Foreskin keratinocyte (primary cell): ENCODE measurements at places on chromosomes 11 and 22. TPM values are rescaled to one million over a fixed set of nuclear protein-coding genes. Genes with fewer than 3 reads are reported as not detected.

DNA sequence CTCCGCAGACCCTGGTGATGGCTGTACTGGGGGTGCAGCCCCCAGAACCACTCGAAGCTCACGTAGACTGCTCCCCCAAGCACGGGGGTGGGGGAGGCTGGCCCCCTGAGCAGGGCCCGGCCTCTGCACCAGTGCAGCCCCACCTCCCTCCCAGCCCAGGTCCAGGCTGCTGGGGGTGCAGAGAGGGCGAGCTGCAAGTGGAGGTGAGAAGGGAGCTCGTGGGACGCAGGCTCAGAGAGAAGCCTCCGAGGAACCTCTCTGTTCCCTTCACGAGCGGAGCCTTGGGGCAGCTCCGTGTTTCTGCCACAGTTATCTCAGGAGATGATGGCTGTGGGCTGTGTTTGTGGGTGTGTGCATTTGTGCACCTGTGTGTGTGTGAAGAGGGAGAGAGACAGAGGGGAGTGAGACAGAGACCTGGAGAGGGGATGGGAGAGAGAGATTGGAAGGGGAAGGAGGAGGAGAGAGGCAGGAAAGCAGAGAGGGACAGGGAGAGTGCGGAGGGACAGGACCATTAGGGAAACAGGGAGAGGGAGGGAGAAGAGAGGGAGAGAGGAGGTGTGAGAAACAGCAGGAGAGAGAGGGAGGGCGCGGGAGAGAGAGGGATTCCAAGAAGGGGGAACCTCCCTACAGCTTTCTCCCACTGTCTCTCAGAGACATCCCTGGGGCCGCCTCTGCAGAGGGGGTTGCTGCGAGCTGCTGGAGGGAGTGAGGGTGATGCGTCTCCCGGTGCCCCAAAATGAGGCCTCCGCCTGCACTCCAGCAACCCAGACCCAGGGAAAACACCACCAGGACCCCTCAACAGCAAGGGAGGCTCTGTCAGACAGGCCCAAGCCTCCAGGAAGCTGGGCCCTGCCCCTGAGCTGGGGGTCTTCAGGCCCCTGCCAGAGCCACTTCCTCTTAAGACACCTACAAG is 1488.6 kb downstream of the BRD1 start:
- DNase-seq, result no peak

DNA sequence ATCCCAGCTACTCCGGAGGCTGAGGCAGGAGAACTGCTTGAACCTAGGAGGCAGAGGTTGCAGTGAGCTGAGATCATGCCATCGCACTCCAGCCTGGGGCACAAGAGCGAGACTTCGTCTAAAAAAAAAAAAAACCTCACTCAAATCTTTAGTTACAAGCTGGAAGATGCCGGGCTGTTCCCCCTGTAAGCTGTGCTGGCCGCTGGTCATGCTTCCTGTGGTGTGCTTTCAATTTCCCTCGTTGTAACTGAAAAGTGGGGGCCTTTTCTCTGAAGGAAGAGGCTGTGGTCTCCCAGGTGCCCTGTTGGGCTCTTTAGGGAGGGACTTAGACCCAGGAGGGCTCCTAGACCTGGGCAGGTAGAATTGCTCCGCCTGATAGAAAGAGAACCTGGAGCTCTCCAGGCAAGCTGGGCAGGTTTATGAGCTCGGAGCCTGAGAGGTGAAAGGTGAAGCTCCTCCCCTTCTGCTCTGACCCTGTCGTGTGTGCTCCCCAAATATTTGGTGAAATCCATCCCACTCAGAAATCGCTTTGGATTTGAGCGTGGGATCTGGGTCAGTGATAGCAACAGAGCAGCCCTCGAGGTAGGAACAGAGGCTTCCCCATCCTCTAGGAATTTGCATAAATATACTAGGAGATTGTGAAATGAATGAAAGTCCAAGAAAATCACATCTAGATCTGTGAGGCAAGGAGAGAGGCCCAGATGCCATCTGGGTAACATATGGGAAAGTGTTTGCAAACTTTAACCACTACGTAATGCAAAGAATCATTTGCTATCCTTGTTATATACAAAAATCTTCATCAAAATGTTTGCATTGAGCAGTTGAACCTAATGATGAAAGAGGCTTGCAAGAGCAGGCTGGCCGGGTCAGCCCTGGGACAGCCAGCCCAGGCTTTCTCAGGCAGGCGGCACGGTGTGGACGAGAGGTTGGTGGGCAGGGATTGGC is 154.3 kb downstream of the FBXO7 start:
- DNase-seq, result no peak

GRCh38 chr22:46876357-46876934 is 114.0 kb downstream of the TBC1D22A start:
- no peak for DNase-seq

DNA sequence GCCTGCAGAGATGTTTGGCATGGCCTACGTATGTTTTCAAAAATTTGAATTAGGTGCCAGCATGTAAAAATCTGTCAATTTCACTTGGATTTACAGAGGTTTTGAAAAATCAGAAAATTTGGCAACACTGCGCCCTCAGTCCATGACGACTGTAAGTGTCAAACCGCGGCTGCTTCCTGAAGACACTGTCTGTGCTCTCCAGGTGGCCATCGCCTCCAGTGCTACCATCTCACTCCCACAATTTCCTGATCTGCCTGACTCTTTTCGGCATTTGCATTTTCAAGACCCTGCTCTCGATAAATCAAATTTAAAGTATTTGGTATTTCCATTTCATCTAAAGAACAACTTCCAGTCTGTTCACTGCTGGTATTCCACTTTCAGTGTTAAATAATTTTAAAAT is 34.6 kb downstream of the VSIG10L2 start:
- no peak for DNase-seq

GRCh38 chr22:42682113-42682851 is 33.1 kb upstream of the CYB5R3 start:
- no peak for DNase-seq

- DNase-seq, result no peak
These were observed 63.4 kb downstream of the TENM4 start for GRCh38 chr11:79377406-79377805.

DNA sequence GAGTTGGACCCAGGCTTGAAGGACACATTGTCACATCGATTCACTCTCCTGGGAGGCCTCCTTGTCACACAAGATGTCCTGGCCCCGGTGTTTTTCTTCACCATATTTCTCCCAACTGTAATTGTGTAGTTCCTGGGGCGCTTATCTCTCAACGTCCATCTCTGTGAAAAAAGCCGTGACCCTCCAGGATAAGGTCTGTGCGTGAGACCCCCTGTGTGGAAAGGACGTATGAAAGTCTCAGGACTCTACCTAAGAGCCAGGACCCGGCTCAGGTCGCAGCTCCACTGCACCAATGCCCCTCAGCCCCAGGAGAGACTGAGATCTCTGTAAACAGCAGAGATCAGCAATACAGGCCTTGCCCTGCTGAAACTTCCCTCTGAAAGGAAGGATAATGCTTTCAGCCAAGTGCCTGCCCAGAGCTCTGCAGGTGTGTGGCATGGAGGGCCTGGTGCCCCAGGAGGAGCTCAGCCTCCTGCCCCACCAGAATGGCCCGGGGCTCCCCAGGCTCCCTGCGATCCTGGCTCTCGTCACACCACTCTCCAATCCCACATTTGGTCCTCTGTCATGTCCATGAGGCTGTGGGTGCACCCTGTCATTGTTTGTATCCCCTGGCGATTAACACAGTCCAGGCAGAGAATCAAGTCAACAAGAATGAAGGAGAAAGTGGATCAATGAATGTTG is 119.2 kb upstream of the TMEM45B start:
- DNase-seq, result no peak

The ENTHD1 gene
- not detected in 2 replicates for total RNA-seq
